Dorsolateral prefrontal cortex (tissue), 122 donors: ENCODE measurements at places on chromosomes 16 and 17.

GRCh38 chr16:6863135-6863534 is 469.5 kb upstream of the RBFOX1 start:
- DNase-seq = no peak

DNA sequence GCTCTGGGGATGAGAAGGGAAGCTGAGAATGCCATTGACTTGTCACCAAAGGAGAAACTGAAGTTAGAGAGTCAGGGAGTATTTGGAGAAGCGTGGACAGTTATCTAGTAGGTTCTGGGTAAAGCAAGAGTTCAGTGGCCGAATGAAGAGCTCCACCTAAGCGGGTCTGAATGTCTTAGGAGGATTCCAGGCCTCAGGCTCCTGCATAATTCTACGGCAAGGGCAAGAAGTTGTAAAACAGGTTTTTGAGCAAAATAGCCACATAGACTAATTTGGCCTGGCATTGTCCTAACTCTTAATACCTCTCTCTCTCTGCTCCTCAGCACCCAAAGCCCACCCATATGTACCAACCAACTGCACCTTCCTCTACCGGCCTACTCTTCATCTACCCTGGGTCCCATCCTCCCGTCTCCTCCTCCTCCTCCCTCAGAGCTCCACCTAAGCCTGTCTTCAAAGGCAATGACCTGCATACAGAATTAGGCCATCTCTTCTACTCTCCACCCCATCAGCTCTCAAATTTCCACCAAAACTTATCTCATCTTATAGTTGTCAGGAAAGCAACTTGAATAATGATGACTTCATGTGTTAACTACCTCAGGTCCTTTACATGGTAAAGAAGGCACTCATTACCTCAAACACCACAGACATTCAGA is 42.0 kb upstream of the KCNJ2 start:
- no peak for DNase-seq

DNA sequence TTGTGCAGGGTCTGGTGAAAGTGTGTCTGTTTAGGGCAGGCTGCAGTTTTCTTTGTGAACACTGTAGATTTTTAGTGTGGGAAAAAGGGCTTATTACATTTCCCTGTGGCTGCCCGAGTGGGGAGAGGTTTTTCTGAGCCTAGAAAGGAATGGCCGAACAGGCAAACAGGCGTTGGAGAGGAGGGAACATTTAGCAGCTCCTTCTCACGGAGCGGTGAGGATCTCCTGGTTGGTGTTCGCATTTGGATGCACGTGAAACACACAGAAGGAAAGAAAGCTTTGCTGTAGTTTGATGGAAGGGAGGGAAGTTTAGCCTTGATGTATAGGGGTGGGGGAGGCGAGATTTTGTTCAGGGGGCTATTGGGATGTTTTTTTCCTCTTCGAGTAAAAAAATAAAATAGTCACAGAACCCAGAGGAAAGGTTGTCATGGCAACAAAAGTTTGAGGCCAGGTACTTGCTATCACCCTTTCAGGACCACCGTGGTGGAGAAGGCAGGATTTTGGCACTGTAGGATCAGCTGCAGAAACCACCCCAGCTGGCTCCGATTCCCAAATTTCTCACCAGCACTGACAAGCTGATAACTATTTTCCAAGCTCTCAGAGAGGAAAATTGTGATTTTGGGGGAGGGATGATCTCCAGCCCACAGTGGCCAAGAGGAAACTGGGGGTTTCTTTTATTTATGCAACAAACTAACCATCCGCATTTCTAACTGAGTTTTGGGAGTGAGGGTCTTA is 3.5 kb downstream of the GSG1L start:
- DNase-seq = no peak

GRCh38 chr16:71350821-71351557 is 7.5 kb upstream of the CALB2 start:
- DNase-seq = no peak

DNA sequence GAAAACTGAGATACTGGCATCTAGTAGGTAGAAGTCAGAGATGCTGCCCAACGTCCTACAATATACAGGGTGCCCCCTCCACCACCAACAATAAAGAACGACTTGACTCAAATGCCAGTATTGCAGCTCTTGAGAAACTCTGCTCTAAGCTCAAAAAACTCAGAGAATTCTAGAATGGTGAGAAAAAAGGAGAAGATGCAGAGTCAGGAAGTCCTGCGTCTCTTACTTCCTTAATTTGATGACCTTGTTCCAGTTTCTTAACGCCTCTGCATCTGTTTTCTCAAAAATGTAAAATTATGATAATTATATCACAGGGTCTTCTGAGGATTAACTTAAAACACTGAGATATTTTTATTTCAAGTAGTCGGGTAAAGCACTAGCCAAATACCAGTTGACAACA is 1.7 kb upstream of the HSBP1 start:
- no peak for DNase-seq

DNA sequence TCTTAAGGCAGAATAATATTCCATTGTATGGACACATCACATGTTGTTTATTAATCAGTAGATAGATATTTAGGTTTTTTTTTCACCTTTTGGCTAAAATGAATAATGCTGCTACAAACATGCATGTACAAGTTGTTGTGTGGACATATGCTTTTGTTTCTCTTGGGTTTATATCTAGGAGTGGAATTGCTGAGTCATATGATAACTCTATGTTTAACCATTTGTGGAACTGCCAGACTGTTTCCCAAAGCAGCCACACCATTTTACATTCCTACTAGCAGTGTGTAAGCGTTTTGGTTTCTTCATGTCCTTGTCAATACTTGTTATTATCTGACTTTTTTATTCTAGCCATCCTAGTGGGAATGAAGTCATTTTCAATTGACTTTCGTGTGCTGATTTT is 21.3 kb downstream of the CYLD start:
- no peak for DNase-seq

DNA sequence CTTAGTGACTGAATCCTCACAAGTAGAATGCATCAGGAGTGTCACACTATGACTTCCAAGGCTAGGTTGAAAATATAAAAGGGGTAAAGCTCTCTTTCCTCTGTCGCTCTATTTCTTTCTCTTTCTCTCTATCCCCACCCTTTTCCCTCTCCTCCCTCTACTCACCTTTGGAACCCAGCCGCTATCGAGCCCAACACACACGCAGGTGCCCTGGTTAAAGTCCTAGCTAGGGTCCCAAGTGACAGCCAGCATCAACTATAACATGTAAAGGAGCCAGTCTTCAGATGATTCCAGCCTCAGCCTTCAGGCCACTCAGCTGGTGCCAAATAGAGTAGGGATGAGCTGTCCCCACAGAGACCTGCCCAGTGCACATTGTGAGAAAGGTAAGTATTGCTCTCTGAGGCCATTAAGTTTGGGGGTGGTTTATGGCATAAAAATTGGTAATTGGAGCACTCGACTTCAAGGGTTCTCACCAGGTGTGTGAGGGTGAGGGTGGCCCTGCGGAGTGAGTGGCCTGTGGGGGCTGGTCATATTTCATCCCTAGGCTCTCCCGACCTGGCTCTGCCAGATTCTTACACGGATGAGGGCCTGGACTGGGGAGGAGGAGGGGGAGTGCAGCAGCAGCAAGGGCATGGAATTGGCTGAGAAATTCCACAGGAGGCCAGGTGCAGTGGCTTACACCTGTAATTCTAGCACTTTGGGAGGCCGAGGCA is 14.9 kb upstream of the C16orf54 start:
- DNase-seq = no peak

- DNase-seq = no peak
These were observed 20.0 kb downstream of the CLUAP1 start for GRCh38 chr16:3520841-3521240.

DNA sequence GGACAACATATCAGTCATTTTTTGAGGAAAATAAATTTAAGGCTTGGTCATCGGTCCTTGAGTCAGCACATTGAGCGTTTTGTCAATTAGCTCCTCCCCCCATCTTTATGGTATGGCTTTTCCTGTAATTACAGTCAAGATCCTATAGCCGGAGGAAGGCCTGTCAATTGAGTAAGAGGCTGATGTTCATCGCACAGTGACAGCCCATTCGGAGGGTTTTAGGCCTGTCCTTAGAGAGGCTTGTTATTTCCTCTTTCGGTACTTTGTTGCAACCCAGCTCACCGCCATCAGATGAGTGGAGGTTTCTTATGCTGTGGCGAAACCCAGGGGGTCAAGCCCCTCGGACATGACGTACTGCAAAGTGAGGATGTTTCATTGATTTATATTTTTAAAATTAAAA is 395.2 kb downstream of the WWOX start:
- DNase-seq = no peak

DNA sequence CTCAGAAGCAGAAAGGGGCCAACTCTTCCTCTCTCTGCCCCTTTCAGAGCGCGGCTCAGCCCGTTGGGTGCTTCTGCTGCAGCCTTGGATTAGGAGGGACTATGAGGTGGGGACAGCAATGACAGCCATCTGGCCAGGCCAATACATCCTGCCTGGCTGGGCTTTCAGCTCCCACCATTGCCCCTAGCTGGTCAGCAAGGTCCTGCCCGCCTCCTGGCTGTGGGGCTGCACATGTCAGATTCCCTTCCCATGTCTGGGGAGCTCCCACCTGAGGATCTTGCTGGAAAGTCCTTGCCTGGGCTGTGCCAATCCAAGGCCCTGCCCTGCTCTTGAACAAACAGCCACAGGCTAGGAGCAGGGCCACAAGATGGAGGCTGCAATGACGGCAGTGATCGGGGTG is 8.3 kb downstream of the TRIM65 start:
- DNase-seq = no peak

- DNase-seq = no peak
These were observed 493.7 kb upstream of the ERCC4 start for GRCh38 chr16:13426269-13426668.

- DNase-seq = no peak
These were observed 4.0 kb downstream of the PRKCA start for GRCh38 chr17:66306446-66306845.

GRCh38 chr17:30203471-30203981 is 32.0 kb downstream of the SLC6A4 start:
- DNase-seq = no peak
